NK-92 treated with Interleukin-12 subunit alpha and Interleukin-12 subunit beta, amount 100 ng/mL, for 24 hours (cell line): ENCODE measurements at places on chromosomes 13 and 19.

GRCh38 chr13:21964686-21965085, 293.8 kb downstream of the FGF9 start:
- no peak for DNase-seq

GRCh38 chr19:14006766-14007562, 844 bp upstream of the RFX1 start:
- DNase-seq, result peak; percentile 94

DNA sequence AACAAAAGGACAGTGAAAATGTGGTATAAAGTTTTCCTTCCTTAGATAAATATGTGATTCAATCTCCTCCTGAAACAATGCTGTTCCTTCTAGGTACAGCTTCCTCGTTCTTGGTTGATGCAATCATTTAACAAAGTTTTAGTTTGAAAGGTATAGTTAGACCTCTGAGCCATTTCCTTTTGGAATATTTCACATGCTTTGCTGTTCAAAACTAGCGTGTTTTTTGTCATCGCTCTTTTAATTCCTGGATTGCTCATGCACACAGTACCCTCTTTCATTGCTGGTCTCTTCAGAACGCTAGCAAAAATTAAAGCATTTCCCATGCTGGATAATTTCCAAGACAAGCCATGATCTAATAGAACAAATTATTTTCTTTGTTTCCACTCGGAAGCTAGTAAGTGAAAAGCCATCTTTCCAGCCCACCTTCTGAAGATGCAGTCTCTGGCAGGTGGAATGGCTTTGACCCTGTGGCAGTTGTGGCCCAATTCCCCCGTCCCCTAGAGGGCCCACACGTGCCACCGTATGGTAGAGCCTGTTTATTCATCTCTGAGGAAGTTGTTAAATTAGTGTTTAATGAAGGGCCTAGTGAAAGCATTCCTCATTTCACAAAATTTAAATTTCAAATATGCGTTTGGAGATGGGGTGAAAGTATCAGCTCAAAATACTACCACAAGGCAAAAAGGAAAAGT, 1040.6 kb upstream of the SLC10A2 start:
- DNase-seq, result no peak

DNA sequence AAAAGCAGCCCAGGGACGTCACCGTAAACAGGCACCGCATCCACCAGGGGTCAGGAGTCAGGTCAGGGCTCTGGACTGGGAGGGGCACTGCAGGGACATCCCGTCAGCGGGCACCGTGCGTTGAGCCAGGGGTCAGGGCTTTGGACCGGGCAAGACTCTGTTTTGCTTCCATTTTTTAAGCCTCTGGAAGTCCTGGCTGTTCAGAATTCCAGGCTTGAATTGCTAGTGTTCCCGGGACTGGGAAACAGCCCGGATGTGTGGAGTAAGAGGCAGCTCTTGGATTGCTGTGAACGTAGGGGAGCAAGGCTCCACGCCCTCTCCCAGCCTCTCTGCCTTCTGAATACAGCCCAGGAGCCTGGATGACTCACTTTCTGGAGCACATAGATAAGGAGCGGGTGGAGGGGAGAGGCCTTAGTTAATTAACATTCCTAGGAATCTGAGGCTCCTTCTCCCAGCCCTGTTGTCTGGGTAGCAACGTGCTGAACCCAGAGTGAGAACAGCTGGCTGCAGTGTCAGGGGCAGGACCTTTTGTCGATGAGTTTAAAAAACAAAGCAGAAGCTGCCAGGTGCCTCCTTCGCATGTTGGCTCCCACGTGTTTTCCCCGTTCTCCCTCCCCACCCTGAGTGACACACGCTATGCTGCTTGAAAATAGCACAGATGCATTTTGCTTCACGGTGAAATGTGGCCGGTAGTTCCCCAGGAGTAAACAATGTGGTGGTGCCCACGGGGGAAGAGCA, 21.9 kb downstream of the ATP11A start:
- DNase-seq, result no peak

DNA sequence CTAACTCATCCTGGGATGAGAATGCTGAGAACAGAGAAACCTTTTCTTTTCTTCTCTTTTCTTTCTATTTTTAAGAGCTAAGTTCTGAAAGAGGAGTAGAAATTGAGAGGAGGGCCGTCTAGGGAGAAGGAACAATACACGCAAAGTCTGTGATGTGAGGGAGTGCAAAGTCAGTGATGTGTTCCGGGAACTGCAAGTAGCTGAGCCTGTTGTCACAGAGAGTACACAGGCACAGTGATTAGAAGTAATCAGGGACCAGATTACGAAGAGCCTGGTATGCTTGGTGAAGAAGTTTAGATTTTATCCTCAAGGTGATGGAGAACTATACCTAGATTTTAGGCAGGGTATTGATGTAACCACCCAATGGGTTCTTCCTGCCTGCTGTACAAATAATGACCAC, 32.0 kb upstream of the CXCL17 start:
- no peak for DNase-seq

DNA sequence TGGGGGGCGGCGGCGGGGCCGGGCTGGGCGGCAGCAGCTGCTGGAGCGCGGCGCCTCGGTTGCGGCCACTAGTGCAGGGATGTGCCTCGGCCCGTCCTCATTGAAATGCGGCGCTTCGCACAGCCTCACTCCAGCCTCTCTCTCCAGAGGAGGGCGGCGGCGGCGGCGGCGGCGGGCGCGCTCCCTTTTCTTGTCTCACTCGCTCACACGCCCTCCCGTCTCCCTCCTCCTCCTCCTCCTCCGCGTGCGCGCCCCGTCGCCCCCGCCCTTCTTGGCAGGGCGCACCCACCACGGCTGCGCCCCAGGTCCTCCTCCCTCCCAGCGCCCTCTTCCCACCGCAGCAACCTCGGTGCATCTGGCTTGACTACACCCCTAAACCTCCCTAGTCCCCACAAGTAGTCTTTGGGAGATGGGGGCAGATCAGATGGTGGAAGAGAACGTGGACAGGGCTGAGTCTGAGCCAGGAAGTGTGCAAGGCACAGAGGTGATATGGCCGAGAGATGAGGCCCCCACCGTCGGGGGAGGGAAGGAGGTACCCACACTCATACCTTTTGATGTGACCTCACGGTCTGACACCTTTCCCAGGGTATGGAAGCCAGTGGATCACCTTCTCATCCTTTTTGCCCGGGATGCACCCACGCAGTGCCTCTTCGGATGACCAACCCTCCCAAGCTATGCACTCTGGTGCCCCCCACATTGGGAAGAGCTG, at the start of gene DCLK1:
DCLK1 (minus strand) TSS at position 161 of the 709 bp plus-strand sequence.
- no peak for DNase-seq

GRCh38 chr13:44416301-44416700, 42.7 kb downstream of the SERP2 start:
- no peak for DNase-seq

DNA sequence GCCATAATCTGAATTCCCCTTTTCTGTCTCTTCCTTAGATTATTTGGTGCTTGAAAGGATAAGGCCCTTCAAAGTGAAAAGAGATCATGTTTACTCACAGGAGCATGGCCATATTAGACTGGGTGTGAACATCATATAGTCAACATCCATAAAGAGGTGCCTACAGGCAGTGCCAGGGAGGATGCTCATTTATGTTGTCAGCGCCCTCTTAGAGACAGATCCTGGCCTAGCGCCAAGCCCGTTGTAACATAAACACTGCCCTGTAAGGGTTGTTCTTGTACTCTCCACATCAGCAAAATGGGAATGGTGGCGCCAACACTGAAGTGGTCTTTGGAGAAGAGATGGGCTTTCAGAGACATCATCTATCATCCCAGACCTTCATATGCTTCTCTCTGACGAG, 16.1 kb downstream of the PCDH8 start:
- DNase-seq, result no peak

- no peak for DNase-seq
Measured at GRCh38 chr19:33704271-33704670, 82.5 kb downstream of the CHST8 start.

DNA sequence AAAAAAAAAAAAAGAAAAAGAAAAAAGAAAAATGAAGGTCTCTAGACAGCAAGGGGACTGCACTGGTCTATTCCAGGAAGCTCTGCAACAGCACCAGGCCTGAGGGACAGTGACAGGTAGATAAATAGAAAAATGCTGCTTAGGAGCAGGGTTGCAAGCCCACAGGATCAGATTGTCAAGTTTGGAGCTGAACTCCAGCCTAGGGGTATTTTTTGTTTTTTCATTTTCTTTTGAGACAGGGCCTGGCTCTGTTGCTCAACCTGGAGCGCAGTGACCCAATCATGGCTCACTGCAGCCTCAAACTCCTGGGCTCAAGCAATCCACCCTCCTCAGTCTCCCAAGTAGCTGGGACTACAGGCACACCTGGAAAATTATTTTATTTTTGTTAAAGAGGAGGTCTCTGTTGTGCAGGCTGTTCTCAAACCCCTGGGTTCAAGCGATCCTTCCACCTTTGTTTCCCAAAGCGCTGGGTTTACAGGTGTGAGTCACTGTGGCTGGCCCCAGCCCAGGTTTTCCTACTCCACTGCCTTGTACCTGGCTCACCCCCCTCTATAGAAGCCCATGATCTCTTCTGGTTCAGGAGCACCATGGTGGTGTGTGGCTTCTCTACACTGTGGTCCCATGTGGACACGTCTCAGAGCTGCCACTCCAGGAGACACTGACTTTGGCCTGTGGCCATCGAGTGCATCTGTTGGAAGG, 23.9 kb downstream of the POP4 start:
- DNase-seq, result no peak

DNA sequence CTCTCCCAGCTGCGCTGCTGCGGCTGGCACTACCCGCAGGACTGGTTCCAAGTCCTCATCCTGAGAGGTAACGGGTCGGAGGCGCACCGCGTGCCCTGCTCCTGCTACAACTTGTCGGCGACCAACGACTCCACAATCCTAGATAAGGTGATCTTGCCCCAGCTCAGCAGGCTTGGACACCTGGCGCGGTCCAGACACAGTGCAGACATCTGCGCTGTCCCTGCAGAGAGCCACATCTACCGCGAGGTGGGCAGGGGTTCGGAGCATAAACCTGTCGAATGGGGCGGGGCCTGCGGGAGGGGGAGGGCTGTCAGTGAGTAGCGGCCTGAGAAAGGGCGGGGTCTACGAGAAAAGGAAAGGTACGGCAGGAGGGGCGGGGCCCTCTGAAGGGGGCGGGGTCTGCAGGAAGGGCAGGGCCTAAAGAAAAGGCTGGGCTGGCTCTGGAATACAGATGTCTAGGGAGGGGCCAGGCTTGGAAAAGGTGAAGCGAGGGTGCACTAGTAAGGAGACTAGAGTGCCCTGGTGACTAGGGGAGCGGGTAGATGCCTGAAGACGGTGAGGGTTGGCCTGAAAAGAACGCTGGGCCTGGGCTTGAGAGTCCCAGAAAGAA, 3.6 kb downstream of the CD37 start:
- DNase-seq, result no peak

GRCh38 chr13:113448885-113449692, 4.2 kb downstream of the ADPRHL1 start:
- no peak for DNase-seq

DNA sequence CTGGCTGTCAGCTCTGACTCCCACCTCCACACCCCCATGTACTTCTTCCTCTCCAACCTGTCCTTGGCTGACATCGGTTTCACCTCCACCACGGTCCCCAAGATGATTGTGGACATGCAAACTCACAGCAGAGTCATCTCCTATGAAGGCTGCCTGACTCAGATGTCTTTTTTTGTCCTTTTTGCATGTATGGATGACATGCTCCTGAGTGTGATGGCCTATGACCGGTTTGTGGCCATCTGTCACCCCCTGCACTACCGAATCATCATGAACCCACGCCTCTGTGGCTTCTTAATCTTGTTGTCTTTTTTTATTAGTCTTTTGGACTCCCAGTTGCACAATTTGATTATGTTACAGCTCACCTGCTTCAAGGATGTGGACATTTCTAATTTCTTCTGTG, 506 bp downstream of the OR7E24 start:
- DNase-seq, result no peak

DNA sequence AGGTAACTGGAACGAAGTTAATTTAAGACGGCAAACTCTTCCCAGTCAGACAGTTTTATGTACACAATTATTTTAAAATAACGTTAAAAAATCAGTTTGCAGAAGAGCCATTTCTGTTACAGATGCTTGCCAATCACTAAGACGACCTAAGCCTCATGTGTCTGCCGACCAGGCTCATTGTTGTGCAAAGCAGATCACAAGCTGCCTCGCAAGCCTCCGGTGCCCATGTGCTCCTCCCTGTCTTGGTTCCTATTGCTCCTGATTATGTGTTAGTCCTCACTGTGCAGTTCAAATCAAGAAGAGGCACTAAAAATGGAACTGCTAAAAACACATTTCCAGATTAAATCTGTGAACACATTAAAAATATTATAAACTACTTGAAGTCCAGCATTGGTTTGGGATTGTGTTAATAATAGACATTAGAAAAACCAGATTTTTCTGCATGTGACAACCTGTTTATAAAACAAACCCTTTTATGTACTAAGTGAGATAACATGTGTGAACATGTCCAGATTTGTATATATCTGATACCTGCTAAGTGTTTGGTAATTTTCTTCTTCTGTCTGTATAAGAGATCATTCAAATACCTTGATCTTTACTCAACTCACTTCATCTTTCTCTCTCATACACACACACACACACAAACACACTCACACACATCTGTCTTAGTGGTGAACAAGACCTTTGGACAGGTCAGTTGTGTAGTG, 81.9 kb upstream of the SLC15A1 start:
- DNase-seq, result no peak

- DNase-seq, result no peak
Measured at GRCh38 chr13:66335626-66336025, 894.5 kb downstream of the PCDH9 start.

GRCh38 chr19:48477698-48478338, 8.6 kb downstream of the CYTH2 start:
- DNase-seq, result no peak

- DNase-seq, result no peak
Measured at GRCh38 chr19:6076675-6077463, 33.4 kb downstream of the RFX2 start.

- DNase-seq, result no peak
Measured at GRCh38 chr13:89457977-89458376, 1786.8 kb downstream of the SLITRK5 start.

- no peak for DNase-seq
Measured at GRCh38 chr13:114065926-114066774, 66.3 kb downstream of the RASA3 start.

- DNase-seq, result no peak
Measured at GRCh38 chr19:28569132-28570131, 643.5 kb downstream of the UQCRFS1 start.

- DNase-seq, result peak; percentile 26
Measured at GRCh38 chr19:13043285-13043684, 48.0 kb downstream of the NFIX start.

DNA sequence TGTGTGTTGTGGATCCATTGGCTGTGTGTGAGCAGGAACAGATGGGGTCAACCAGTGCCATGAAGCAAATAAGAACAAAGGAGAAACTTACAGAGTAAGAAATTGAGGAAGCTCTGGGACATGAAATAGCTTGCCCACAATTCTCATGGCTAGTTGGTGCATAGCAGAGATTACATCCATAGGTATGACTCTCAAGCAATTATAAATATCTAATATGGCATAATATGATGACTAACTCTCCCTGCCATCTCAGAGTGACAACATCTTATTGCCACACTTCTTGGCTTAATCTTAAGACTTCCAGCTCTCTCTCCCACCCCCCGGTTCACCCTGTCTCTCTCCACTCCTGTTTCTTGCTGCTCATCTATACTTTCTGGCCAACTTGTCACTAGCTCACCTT, 53.3 kb downstream of the OXGR1 start:
- DNase-seq, result no peak

- DNase-seq, result no peak
Measured at GRCh38 chr19:42563352-42564210, 31.1 kb downstream of the CEACAM8 start.
